T-helper 17 cell (primary cell): ENCODE measurements at places on chromosomes 7 and 10. TPM values are rescaled to one million over a fixed set of nuclear protein-coding genes. Genes with fewer than 3 reads are reported as not detected.

The NXPH1 gene
- not detected for total RNA-seq

The RAMP3 gene
- total RNA-seq, result 0.65 TPM

The CRTAC1 gene
- total RNA-seq, result not detected

The PTPRN2 gene
- total RNA-seq, result 0.42 TPM

The ANXA7 gene
- 117 TPM for total RNA-seq

The ZNF25 gene
- total RNA-seq, result 8.3 TPM

The NAT16 gene
- total RNA-seq, result not detected

The PDAP1 gene
- total RNA-seq, result 38.5 TPM
